ENCODE measurements at places on chromosomes 16 and 17.

DNA sequence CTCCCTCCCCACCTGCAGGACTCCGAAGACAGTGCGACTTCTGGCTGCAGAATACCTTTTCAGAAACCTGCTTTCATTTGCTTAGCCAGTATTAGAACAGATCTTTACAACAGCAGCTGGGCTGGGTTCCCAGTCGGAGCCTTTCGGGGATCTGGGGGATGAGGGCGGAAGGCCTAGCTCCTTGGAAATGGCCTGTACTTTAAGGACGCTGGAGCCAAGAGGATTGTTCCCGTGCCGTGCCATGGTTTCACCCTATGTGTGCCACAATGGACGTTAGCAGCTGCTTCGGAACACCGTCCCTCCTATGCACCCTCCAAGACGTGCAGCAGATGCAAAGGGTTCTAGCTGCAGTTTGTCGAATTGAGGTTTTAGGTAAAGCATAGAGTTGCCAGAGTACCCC, 16.2 kb downstream of the KCTD2 start:
- no peak for DNase-seq

GRCh38 chr17:48462946-48463345, 32.9 kb upstream of the SKAP1 start:
- peak; percentile 67 for DNase-seq

- peak; percentile 18 for DNase-seq
Observed at GRCh38 chr16:56424791-56425438, 430 bp downstream of the AMFR start.

DNA sequence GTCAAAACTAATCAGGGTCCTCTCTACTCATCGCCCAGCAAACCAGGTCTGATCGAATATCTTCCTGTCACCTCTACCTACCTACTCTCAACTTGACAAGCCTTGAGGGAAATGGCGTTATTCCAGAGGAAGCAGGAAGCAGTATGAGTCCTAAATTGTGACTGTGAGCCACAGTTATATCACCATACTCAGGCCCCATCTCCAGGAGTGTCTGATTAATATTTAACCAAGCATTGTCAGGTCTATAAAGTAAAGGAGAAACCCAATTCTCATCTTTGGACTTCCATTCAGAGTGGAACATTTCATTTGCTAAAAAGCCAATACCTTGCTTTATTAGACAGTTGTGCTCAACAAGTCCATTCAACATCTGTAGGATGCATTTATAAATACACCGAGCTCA, 17.8 kb upstream of the CLEC3A start:
- no peak for DNase-seq

GRCh38 chr16:11539641-11540050, 47.1 kb downstream of the LITAF start:
- DNase-seq = no peak

- DNase-seq = no peak
Observed at GRCh38 chr17:68603656-68604055, 2.5 kb upstream of the FAM20A start.

GRCh38 chr16:53817812-53818550, 114.0 kb downstream of the FTO start:
- DNase-seq = no peak

DNA sequence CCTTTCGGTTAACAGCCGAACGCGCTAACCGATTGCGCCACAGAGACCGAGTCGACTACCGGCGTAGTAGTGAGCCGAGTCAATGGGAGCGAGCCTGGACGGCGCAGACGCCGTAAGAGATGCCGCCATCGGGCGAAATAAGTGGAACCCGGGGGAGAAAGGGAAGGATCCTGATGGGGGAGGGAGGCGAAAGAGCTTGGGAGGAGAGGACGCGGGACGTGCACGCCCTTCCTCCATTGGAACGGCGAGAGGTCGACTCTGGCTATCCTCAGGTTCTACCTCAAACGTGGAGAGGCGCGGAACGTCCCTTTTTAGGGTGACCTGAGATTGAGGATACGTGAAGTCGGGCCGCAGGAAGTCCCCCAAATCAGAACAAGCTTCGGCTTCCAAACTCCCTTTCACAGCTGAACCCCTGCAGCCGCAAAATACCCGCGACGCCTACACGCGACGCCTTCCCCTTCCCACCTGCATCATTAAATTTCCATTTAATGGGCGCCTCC, 683 bp upstream of the PSMB3 start:
- DNase-seq = peak; percentile 88

GRCh38 chr17:1999557-2000251, 25.4 kb downstream of the RTN4RL1 start:
- DNase-seq = peak; percentile 48

GRCh38 chr16:9270941-9271340, 179.5 kb downstream of the HAPSTR1 start:
- DNase-seq = no peak

- no peak for DNase-seq
Observed at GRCh38 chr16:89199241-89200123, 855 bp downstream of the SLC22A31 start.

DNA sequence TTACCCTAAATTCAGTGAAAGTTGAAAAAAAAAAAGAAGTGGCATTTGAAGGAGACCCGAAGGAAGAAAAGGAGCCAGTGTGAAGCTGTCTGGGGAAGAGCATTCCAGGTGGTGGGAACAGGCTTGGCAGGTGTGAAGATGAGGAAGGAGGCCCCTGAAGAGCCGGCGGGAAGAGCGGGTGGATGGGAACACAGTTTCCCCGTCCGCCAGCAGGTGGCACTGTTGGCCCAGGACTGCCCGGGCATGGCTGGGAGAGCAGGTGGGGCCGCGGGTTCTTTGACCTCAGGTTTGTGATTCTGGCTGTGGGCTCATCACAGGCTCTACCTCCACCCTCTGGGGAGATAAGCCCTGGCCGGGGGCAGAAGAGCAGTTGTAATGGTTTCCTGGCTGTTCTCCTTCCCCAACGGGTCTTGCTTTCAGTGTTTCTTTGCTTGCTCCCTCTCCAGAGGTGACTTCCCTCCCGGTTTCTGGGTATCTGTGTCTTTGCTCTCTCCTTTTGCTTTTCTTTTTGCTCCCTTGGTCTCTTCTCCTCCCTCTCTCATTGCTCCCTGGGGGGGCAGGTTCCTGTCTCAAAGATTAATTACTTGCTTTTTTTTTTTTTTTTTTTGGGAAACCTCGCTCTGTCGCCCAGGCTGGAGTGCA, 32.3 kb downstream of the RAP1GAP2 start:
- DNase-seq = peak; percentile 52

- DNase-seq = no peak
Observed at GRCh38 chr17:68210570-68211315, 37.1 kb upstream of the AMZ2 start.
